DMS153 (cell line): ENCODE measurements at places on chromosomes 2 and 18.

- no peak for DNase-seq
Observed at GRCh38 chr2:44731505-44731904, 210.0 kb upstream of the SIX3 start.

- DNase-seq, result no peak
Observed at GRCh38 chr2:196336207-196336606, 164.8 kb upstream of the STK17B start.

DNA sequence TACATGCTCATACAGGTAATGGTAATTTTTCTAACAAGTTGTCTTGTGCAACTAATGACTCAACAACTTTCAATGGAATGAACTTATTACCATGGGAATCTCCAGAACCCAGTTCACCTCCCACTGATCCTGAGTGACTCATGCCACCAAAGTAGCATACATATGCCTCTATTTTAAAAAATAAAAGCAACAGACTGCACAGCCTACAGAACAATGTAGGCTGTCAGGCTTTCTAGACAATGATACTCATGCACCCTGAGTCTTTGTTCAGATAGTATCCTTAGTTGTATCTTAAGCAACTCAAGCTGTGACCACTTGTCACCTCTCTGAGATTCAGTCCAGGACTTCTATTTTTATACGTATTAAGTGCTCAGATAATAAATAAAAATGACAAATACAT, 531.0 kb upstream of the SETBP1 start:
- no peak for DNase-seq

DNA sequence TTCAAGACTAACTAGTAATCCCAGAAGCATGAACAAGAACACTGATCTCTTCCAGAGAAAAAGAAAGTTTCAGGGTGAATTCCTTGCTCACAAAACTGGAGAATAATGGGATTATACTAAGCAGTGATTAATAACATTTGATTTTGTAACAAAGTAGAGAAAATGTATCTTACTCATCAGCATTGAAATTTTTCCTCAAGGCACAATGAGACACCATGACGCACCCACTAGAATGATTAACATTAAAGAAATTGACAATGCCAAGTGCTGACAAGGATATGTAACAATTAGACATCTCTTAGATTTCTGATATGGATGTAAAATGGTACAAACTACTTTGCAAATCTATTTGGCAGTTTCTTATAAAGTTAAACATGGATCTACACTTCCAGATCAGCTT, 101.1 kb upstream of the EPHA4 start:
- DNase-seq, result no peak

- DNase-seq, result no peak
Observed at GRCh38 chr18:2304378-2305175, 266.7 kb downstream of the METTL4 start.

GRCh38 chr2:40719414-40719813, 267.5 kb upstream of the SLC8A1 start:
- no peak for DNase-seq

GRCh38 chr18:56038171-56039030, 450.4 kb upstream of the TCF4 start:
- no peak for DNase-seq

DNA sequence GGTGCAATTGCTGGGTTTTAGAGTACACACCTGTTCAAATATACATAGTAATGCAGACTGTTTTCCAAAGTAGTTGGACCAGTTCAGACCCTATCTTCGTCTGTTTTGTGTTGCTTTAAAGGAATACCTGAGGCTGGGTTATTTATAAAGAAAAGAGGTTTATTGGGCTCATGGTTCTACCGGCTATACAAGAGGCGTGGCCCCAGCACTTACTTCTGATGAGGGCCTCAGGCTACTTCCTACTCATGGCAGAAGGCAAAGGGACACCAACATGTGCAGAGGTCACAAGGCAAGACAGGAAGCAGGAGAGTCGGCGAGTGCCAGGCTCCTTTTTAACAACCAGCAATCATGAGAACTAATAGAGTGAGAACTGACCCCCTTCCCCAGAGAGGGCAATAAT, 21.9 kb upstream of the EMILIN2 start:
- DNase-seq, result no peak

DNA sequence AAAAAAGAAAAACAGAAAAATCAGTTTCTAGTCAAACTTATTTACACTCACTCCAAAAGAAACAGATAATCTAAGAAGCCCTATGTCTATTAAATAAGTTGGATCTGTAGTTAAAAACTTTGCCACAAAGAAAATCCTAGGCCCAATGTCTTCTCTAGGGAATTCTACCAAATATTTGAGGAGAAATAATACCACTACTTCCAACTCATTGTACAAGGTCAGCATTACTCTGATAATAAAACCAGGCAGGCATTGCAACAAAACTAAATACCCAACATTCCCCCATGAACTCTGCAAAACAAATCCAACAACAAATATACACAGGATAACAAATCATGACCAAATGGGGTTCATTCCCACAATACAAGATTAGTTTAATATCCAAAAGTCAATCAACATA, 73.8 kb upstream of the ST8SIA5 start:
- no peak for DNase-seq

DNA sequence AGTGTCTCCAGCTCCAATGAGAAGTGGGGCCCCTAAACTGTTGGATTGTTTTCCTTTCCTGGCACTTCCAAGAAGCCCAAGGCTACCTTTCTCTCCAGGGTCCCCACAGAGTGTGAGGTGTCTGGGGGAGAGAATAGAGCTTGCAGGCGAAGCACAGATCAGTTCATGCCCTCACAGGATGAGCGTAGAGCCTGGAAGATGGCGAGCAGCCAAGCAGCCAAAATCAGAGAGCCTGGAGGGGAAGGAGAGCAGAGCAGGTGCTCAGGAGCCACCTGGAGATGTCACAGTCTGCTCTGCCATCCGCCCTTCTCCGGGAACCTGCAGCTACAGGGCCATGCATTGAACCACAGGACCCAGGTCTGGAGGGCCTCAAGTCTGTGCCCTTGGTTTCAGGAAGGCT, 54.7 kb upstream of the TCF7L1 start:
- no peak for DNase-seq

DNA sequence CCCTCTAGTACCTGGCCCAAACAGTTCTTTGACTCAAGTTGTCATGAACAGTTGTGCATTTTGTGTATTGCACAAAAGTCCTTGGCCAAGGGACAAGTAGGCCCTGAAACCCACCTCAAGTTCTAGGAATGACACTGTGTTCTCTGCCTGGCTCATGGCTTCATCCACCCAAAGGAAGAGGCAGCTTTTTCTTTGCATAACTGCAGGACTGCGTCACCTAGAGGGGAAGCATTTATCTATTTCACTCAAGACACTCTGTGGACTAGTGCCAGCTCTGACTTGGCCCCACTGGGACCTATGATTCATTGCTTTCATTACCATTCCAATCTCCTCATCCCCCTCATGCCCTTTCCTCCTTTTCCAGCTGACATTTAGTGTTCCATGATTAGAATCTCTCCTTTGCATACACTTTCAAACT, 119.3 kb upstream of the SIX2 start:
- DNase-seq, result no peak

GRCh38 chr18:48754993-48755473, 195.7 kb downstream of the SMAD7 start:
- no peak for DNase-seq
